ENCODE measurements at places on chromosomes 3 and 15.

DNA sequence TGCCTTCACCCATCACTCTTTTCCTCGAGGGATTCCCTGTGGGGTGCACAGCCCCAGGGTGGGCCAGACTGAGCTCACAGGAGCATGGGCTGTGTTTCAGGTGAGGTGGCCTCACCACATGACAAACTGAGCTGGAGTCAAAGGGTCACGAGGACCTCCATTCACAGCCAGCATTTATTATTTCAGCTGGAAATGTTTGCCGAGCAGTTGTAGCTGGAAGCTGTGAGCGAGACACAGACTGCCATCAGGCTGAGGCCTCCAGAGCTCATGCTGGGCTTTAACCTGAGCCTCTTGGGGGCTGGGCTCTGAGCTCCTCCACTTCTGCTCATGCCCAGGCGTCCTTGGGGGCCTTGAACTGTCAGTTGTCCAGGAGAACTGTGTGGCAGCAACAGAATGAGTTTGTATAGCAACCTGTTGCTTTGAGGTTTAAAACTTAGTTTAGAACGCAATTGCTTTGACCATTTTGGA, 57.5 kb downstream of the FLNB start:
- DNase-seq: no peak

- peak; percentile 75 for DNase-seq
These were observed 3.2 kb downstream of the NEIL1 start for GRCh38 chr15:75349851-75350588.

- no peak for DNase-seq
These were observed 67.1 kb downstream of the PLOD2 start for GRCh38 chr3:146093896-146094295.

- no peak for DNase-seq
These were observed 521.2 kb downstream of the RBMS3 start for GRCh38 chr3:29802057-29802456.

DNA sequence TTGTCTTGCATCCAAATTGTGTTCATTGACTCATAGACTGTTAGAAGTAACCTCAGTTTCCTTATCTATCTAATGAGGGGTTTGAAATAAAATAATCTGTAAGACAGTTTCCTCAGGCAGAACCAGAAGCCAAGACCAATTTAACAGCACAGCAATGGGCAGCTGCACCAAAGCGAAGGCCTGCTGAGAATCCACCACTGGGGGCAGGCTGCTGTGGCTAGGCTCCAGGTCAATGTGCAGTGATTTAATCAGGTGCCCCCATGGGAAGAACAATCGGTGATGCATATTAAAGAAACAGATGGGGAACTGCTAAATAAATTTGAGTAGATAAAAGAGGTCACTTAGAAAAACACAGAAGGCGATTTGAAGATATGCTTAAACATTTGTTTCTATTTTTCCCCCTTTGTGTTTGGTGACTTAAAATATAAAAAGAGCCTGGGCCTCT, 28.0 kb upstream of the TMOD3 start:
- no peak for DNase-seq

DNA sequence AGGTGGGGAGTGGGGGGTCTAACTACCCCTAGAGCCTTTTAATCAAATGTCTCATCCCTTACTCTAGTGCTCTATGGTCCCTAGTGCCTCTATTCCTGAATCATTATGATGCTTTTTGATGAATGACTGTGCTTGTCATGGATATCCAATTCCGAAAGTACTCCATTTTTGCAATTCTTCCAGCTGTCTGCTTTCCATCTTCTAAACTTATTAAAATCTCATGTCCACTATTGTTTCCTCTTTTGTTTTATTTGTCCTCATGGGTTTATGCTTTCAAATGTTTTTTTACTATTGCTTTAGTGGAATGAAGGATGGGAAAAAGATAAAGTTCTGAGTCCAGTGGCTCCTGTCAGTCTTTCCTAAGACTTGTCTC, 77.2 kb upstream of the KCNMB2 start:
- no peak for DNase-seq

DNA sequence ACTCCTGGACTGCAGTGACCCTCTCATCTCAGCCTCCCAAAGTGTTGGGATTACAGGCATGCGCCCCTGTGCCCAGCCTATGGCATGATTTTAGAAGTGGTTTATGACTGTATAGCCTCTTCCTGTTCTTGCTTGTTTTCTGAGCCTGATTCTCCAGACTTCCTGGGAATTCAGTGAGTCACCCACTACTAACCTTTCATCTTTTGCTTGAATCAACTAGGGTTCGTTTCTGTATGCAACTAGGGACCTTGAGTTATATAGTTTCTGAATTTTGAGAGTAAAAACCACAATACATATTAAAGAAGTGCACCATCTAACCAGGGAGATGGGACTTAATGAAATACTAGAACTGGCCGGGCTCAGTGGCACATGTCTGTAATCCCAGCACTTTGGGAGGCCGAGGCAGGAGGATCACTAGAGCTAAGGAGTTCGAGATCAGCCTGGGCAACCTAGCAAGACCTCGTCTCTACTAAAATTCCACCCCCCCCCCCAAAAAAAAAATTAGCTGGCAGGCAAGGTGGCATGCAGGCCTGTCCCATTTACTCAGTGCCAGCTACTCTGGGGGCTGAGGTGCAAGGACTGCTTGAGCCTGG, 76.0 kb downstream of the ZNF609 start:
- DNase-seq: peak; percentile 78

GRCh38 chr3:48852151-48852550, 4.5 kb upstream of the PRKAR2A start:
- DNase-seq: no peak

GRCh38 chr3:11523572-11524101, 120.1 kb downstream of the VGLL4 start:
- DNase-seq: no peak

DNA sequence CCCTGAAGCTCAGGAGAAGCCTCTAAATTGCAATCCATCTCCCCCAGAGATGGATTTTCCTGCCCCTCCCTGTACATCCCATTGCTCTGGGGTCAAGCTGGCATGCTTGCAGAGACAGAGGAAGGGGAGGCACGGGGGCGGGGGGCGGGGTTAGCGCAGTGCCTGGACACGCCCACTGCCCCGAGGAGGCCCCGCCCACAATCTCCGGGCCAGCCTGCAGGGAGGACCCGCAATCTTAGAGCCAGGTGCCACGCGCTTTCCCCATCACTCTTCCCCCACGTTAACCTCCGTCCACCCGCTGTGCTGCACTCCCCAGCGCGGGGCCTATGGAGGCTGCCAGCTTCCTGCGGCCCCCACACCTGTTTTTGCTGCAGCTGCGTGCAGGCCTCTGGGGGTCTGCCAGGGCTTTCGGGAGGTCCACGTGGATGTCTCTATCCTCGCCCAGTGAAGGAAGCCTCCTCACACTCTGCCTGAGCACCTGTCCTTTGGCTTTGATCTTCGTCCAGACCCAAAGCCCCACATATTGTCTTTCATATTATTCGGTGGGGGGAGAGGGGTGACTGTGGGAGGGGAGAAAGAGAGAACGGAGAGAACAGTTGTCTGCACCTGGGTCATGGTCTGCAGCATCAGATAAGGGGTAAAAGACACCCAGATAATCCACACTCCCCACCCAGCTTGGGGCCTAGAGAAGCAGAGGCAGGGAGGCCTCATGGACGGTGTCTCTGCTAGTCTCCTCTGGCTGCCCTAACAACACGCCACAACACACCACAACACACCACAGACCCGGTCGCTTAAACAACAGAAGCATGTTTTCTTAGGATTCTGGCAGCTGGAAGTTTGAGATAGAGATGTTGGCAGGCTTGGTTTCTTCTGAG, 118.0 kb upstream of the MEF2A start:
- no peak for DNase-seq

GRCh38 chr15:81858586-81858985, 187.2 kb downstream of the MEX3B start:
- DNase-seq: no peak

DNA sequence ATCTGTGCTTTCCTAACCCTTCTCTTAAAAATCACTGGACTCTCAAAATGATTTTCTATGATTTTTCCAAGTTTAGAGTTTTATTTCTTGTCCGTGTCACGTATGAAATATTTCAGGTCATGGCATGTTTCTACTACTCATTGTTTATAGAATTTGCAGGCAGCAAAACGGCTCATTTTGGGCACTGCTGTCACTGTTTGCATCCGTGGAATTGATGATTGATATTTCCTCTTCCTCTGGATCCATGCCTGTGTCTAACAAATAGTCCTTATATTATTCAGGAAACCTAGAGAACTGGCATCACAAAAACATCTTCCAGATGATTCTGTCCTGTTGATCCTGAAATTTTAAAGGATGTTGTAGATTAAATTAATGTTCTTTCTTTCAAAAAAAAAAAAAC, 47.6 kb downstream of the LARS2 start:
- DNase-seq: no peak

GRCh38 chr3:133137042-133137996, 99.1 kb downstream of the TMEM108 start:
- DNase-seq: no peak

- DNase-seq: no peak
These were observed 402.6 kb upstream of the GBE1 start for GRCh38 chr3:82163907-82164520.

DNA sequence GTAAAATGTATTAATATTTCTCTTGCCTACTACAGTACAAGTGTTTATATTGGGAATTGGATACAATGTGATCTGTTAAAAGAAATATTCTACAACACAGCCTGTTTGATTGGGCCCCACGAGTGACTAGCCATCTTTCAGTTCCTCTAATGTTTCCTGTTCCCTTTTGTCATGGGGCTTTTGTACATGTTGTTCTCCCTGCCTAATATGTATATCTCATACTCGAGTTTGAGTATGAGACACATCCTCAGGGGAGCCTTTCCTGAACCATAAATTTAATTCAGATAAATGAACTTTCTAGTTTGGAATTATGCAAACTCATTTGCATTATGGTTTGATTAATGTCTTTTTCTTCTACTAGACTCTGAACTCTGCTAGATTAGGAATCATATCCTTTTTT, 65.5 kb downstream of the MEF2A start:
- peak; percentile 4 for DNase-seq

DNA sequence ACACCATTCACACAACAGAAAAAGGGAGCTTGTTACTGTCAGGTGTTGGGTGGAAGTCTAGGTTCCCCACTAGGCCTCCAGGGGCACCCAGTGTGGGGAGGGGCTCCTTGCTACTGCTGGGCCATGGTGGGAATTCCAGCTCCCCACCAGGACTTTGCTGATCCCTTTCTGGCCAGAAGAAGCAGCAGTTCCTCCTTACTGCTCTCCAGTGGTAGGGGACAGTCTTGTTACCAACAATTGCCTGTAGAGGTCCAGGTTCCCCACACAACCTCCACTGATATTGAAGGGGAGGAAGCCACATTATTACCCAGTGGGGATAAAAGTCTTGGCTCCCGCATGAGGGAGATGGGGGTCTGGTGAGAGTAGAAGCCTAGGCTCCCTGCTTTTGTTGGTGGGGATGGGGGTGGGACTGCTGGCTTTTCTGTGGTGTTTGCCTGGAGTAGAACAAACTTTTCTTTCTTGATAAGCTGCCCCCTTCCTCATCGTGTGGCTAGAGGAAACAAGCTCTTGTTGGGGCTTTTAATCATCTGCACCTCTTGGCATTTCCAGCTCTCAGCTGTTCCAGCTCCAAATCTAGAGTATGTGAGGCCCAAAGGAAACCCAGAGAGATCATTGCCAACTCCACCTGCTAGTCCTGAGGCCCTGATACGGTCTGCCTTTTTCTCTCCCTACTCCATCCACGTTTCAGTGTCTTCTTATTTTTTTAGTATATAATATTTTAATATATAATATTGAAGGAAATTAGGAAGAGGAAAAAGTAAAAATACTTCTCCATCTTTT, 824.2 kb downstream of the AGBL1 start:
- DNase-seq: no peak

DNA sequence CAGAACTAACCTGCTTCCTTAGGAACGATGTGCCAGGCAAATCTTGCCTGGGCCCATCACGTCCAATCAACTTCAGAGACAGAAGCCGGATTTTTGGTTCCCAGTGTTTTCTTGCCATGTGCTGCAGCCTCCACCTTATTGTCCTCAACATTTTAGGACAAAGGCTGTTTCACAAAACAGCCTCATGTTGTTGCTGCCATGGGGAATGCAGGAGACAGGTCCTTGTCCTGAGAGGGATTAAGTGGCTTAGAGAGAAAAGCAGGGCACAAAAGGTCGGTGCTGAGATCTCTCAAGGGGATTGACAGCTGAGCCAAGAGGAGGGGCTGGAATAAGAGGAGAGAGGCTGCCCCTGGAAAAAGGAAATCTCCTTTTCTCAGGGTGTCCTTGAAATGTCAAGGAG, 11.3 kb upstream of the NMNAT3 start:
- no peak for DNase-seq

DNA sequence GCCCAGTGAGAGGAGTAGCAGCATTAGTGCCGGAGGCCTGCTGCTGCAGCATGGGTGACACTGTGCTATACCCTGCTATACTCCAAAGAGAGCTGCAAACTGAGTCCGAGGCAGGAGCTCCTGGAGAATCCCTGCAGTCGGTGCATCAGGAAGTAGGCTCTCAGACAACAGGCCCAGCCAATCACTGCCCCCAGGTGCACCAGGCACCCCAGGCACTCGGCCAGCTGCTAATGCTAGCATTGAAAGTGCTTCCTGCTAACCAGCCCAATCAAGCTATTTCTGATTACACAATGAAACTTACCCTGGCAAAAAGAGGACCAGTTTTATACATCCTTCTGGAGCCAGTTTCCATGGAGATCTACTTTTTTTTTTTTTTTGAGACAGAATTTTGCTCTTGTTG, 45.6 kb upstream of the IREB2 start:
- no peak for DNase-seq

DNA sequence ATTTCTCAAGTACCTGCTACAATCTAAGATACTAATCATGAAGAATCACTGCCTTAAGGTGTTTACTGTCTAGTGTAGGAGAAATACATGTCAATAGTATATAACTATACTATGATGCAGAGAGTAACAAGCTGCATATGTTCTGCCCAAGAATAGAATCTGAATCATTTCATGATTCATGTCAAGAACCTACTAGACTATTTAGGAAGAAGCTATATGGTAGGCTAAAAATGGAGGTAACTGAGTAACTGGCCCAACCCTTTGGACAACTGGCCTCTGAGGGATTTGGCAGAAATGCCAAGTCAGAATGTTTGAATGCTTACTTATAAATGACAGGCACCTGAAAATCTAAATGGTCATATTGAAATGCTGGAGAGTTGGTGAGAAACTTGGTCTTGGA, 59.9 kb upstream of the DGKG start:
- DNase-seq: no peak

DNA sequence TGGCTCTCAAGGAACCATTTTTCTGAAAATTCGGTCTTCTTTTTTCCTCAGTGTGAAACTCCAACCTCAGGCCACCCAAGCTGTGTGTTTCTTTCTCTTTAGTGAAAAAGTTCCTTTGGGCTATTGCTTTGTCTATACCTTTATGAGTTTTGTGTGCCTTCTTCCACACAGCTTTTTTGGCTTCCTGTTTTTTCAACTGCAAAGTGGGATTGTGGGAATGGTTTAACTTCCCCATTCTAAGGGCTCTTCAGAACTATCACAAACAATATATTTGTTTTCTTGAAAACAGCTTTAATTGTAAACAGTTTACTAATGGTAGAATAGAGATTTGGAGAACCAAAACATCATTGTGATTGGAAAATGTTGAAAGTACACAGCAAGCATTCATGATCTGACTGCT, 10.4 kb downstream of the SYN2 start:
- DNase-seq: no peak

GRCh38 chr3:189927975-189928895, 192.5 kb downstream of the P3H2 start:
- no peak for DNase-seq

- DNase-seq: no peak
These were observed 62.5 kb upstream of the TLE3 start for GRCh38 chr15:70160267-70160666.

- DNase-seq: no peak
These were observed 97.8 kb upstream of the ROBO2 start for GRCh38 chr3:76942101-76942500.

GRCh38 chr3:22371036-22371435, 620.0 kb upstream of the ZNF385D start:
- DNase-seq: no peak

All from CD4-positive, alpha-beta T cell treated with Interleukin-4 for 4 hours (primary cell).